ENCODE measurements at places on chromosomes 12 and 14. TPM values are rescaled to one million over a fixed set of nuclear protein-coding genes. Genes with fewer than 3 reads are reported as not detected.

DNA sequence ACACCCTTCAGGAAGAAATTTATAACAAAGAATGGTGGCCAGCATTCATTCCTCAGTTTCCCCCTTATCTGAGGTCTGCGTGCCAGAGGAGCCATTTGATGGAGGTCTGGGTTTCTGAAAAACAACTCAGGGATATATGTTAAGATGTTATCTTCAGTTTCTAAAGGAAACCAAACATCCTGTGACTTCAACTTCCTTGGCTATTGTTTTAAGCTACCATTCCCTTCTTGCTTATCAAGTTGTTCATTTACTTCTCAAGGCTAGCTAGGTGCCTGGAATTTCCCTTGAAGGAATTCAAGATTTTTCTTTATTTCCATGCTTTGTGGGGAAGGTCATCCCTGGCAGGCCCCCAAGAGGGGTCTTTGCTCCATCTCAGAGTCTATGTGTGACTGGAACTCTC is 27.1 kb upstream of the OXA1L start:
- peak overlapping the region; percentile 97 for H3K27ac ChIP-seq
- no peaks in the 10 kb centered on the region for H3K27me3 ChIP-seq
- peak; percentile 88 for DNase-seq
- H3K36me3 ChIP-seq, result no peaks in the 10 kb centered on the region

CCDC88C gene
- total RNA-seq, result 29.6 TPM

SIX6 gene
- not detected for total RNA-seq

- no peak overlapping the region for H3K4me3 ChIP-seq
- no peak overlapping the region for H3K27ac ChIP-seq
- DNase-seq, result peak; percentile 70
- no peaks in the 10 kb centered on the region for H3K4me1 ChIP-seq
- no peaks in the 10 kb centered on the region for H3K27me3 ChIP-seq
- no peaks in the 10 kb centered on the region for H3K36me3 ChIP-seq
These were observed 91.8 kb downstream of the EML1 start for GRCh38 chr14:99884834-99885648.

KRT76 gene
- not detected for total RNA-seq

TNFRSF1A gene
- 84.0 TPM for total RNA-seq

GRCh38 chr12:116885491-116885890 is 4.2 kb upstream of the HRK start:
- no peak overlapping the region for H3K4me3 ChIP-seq
- DNase-seq, result no peak
- H3K36me3 ChIP-seq, result no peaks in the 10 kb centered on the region
- peaks cover 24% of the 10 kb centered on the region for H3K27me3 ChIP-seq
- no peak overlapping the region for H3K27ac ChIP-seq

SAMD4A gene
- 88.8 TPM for total RNA-seq

DNA sequence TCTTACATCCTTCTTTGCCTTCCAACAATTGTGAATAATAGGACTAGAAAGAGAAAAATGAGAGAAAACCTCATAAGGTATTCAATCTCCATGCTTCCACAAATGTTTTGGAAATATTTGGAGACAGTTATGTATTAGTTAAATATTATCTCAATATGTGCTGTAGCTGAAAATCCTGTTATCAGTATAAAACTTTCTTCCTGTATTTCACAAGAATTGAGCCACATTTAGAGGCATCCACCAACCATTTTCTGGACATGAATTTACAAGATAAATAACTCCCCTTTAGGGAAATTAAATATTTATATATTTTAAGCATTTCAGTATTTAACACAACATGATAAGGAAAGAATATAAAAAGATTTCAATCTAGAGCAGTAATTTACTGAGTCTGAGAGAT is 200.3 kb downstream of the GPHN start:
- no peaks in the 10 kb centered on the region for H3K27me3 ChIP-seq
- no peaks in the 10 kb centered on the region for H3K36me3 ChIP-seq

EMC9 gene
- 21.8 TPM for total RNA-seq

LRRK2 gene
- 1.3 TPM for total RNA-seq

DNA sequence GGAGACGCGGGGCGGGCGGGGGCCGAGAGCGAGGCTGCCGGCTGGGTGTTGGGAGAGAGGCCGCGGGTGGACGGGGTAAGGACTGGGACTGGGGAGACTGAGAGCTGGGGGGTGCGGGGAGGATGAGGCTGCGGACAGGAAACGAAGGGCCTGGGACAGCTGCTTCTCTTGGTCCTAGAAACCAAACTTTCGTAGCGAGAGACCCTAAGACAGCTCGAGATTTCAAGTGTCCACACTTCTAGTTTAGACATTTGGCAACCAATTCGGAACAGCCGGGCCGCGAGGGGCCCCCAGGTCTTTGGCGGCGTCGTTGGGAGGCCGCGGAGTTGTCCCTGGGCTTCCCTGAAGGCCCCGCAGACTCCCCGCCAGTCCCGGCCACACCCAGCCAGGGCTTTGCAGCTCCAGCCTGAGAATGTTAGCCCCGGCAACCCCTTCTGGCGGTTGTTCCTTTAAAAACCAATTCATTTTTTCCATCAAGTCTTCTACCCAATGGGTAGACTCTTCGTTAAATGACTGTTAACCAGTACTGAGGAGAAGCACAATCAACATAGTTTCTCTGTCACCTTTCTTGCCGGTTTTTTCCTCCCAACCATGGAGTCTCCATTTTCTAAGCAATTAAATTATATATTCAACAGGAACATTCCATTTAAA is 11.5 kb downstream of the NKX2-1 start:
- peaks cover 84% of the 10 kb centered on the region for H3K27me3 ChIP-seq
- H3K36me3 ChIP-seq, result no peaks in the 10 kb centered on the region
- H3K4me1 ChIP-seq, result no peaks in the 10 kb centered on the region
- H3K4me3 ChIP-seq, result no peak overlapping the region
- DNase-seq, result no peak
- H3K27ac ChIP-seq, result no peak overlapping the region

GRCh38 chr12:107730618-107731341 is 30.2 kb downstream of the PRDM4 start:
- no peak overlapping the region for H3K27ac ChIP-seq
- peaks cover 9% of the 10 kb centered on the region for H3K4me1 ChIP-seq
- DNase-seq, result no peak
- peaks cover 11% of the 10 kb centered on the region for H3K36me3 ChIP-seq

CLEC1B gene
- total RNA-seq, result not detected

GRCh38 chr14:76250302-76250701 is 98.6 kb downstream of the GPATCH2L start:
- H3K4me3 ChIP-seq, result no peak overlapping the region
- DNase-seq, result no peak
- no peaks in the 10 kb centered on the region for H3K36me3 ChIP-seq
- no peak overlapping the region for H3K27ac ChIP-seq

- H3K4me3 ChIP-seq, result no peak overlapping the region
- no peak for DNase-seq
- no peak overlapping the region for H3K27ac ChIP-seq
- no peaks in the 10 kb centered on the region for H3K4me1 ChIP-seq
- H3K27me3 ChIP-seq, result peaks cover 91% of the 10 kb centered on the region
These were observed 4.7 kb downstream of the CISTR start for GRCh38 chr12:53747095-53747494.

C14orf39 gene
- total RNA-seq, result not detected

MYH6 gene
- total RNA-seq, result not detected

DNA sequence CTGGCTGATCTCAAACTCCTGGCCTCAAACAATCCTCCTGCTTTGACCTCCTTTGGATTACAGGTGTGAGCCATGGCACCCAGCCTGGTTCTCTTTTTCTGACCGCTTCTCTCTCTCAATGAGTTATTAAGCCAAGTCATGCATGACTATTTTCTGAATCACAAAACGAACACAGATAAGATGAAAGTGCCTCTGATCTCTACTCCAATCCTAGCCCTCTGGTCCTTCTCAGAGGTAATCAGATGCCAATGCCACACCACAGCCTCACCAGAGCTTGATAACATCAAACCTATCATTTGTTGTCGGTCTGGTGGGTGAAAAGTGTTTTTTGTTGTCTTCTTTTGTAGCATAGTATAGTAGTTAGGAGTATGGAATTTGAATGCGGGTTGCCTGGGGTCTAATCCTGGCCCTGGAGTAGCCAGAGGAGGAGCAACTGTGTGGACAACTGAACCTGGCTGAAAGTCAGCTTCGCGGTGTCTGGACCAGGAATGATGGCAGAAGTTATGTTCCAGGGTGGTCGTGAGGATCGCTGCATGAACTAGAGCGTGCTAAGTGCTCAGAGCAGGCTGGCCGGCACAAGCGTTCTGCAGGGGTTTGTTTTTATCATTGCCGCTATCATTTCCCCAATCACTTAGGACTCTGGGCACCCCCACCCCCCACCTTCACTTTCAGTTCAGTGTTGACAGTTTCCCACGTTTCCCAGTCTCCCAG is 77.9 kb downstream of the SPRING1 start:
- no peak for DNase-seq
- no peaks in the 10 kb centered on the region for H3K4me1 ChIP-seq
- H3K27ac ChIP-seq, result no peak overlapping the region
- H3K36me3 ChIP-seq, result no peaks in the 10 kb centered on the region

- no peaks in the 10 kb centered on the region for H3K27me3 ChIP-seq
- H3K4me1 ChIP-seq, result no peaks in the 10 kb centered on the region
- H3K27ac ChIP-seq, result no peak overlapping the region
- H3K36me3 ChIP-seq, result no peaks in the 10 kb centered on the region
- no peak overlapping the region for H3K4me3 ChIP-seq
- no peak for DNase-seq
These were observed 86.6 kb upstream of the FRMD6 start for GRCh38 chr14:51564986-51565604.

GRCh38 chr14:74846168-74846567 is 29.8 kb downstream of the PROX2 start:
- H3K36me3 ChIP-seq, result no peaks in the 10 kb centered on the region
- no peaks in the 10 kb centered on the region for H3K4me1 ChIP-seq
- H3K27ac ChIP-seq, result no peak overlapping the region

DNA sequence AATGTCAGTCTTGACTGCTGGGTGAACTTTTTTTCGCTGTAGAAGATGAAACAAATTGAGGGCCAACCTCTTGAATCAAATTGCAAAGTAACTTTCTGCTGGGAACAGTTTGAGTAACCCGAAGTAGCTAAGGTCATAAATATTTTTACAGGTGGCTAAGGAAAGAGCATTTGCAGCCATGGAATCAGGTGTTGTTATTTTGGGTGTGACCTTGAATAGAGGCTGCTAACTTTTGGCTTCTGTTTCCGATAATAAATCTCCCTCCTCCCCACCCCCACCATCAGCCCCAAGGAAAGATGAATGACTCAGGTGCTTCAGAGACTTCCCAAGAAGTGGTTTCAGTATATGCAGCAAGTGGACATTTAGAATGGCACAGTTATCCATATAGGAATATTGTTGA is 571.7 kb downstream of the DIO2 start:
- H3K4me1 ChIP-seq, result no peaks in the 10 kb centered on the region
- H3K4me3 ChIP-seq, result no peak overlapping the region
- H3K27me3 ChIP-seq, result no peaks in the 10 kb centered on the region
- no peak overlapping the region for H3K27ac ChIP-seq
- H3K36me3 ChIP-seq, result no peaks in the 10 kb centered on the region

- H3K4me3 ChIP-seq, result no peak overlapping the region
- no peak overlapping the region for H3K27ac ChIP-seq
- no peaks in the 10 kb centered on the region for H3K4me1 ChIP-seq
- H3K27me3 ChIP-seq, result no peaks in the 10 kb centered on the region
- no peak for DNase-seq
- H3K36me3 ChIP-seq, result no peaks in the 10 kb centered on the region
These were observed 489.2 kb upstream of the MIS18BP1 start for GRCh38 chr14:45742187-45742586.

DNA sequence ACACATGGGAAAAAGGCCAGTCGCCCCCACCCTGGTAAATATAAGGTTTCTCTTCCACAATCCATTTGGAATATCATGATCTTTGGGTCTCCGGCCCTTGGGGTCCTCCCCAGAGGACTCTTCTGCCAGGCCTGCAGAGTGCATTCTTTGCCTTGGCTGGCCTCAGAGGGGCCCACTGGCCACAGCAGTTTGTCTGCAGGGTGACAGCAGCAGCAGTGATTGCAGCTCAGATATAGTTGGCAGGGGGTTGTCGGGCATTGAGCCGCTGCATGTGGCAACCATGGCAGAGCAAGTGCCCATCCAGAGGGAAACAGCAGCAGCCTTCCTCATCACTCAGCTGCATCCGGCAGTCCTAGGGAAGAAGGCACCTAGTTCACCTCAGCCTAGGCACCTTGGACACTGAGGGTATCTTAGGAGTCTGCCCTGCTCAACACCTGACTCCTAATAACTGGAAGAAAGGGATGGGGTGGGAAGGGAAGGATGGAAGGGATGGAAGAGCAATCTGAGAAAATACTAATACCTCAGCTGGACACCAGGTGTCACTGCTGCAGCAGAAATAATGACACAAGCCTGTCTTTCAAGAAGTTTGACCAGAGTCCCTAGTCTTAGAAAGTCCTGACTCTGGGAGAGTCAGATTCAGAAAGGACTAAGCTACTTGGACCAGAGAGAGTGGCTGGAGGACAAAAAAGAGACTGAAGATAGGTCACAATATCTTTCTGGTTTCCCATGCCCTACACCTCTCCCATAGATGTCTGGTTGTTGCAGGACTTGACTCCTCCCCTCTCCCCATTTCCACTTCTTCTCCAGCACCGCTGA is 8.9 kb downstream of the AJUBA start:
- H3K27me3 ChIP-seq, result no peaks in the 10 kb centered on the region
- H3K36me3 ChIP-seq, result peaks cover 32% of the 10 kb centered on the region
- no peak overlapping the region for H3K4me3 ChIP-seq
- H3K4me1 ChIP-seq, result peaks cover 31% of the 10 kb centered on the region

GRCh38 chr12:131271724-131272123 is 318.0 kb downstream of the ADGRD1 start:
- H3K27me3 ChIP-seq, result no peaks in the 10 kb centered on the region
- H3K4me1 ChIP-seq, result no peaks in the 10 kb centered on the region
- H3K4me3 ChIP-seq, result no peak overlapping the region
- H3K36me3 ChIP-seq, result no peaks in the 10 kb centered on the region
- DNase-seq, result no peak
- H3K27ac ChIP-seq, result no peak overlapping the region

DTX1 gene
- 0.14 TPM for total RNA-seq

ACIN1 gene
- total RNA-seq, result 240 TPM

DNA sequence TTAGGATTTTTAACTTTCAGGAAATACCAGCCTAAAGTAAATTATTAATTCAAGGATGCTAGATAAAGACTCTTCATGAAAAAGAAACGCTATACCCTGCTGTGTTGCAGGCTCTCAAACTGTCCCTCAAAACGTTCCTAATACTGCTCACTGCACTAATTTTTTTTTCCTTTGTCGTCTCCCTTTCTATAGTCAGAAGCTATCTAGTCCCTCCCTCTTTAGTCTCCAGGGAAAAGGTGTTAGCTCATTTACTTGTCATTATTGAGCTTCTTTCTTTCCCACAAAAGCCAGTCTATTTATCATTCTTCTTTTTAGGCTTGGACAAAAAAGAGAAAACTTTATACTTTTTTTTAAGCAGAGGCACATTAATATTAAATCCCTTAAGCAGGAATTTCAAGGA is 30.3 kb upstream of the INSM2 start:
- H3K4me1 ChIP-seq, result peaks cover 16% of the 10 kb centered on the region
- no peaks in the 10 kb centered on the region for H3K36me3 ChIP-seq
- no peak for DNase-seq
- H3K4me3 ChIP-seq, result no peak overlapping the region
